ENCODE measurements at places on chromosomes 3 and 15.

DNA sequence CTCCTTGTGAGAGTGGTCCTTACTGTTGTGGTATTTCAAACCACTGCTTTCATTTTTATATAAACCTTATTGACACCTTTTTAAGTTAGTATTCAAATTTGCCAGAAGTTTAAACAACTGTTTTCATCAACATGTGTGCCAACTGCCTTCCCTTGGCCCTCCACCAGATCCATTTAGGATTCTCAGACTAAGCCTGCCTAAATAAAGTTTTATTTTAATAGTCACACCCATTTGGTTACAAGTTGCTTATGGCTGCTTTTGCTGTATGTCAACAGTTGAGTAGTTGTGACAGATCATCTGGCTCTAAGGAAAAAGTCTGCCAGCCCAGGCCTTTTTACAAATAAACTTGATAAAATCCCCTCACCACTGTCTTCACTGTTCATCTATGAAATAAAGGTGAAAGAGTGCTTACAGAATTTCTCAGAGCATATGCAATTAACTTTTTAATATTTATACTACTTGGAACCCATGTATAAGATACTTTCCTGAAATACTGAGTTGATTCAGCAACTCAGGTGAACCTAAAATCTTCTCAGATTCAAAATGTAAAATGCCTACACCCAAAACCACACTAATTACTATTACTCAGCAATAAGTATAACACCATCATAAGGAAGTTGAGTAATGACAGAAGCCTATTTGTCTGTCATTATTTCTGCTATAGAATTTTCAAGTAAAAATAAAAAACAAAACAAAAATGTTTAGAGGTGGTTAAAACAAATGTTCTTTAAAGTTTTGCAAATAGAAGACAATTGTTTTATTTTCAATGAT, 35.1 kb downstream of the PEAK1 start:
- no peak for DNase-seq

DNA sequence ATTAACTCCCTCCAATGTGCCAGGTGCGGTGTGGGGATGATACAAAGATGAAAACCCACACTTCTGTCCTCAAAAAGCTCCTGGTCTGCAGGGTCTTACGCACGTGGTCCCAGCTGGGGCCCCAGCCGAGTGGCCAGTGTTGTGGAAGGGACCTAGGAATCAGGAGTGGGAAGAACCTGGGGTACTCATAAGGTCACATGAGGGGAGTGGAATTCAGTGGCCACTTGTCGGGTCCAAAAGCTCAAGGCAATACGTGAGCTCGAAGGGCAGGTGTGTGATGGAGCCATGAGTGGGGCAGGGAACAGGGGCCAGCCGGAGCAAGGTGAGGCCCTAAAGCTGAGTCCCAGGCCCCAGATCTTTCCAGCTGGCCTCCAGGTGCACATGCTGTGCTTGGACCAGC, 260.0 kb upstream of the LYSMD4 start:
- DNase-seq: no peak

DNA sequence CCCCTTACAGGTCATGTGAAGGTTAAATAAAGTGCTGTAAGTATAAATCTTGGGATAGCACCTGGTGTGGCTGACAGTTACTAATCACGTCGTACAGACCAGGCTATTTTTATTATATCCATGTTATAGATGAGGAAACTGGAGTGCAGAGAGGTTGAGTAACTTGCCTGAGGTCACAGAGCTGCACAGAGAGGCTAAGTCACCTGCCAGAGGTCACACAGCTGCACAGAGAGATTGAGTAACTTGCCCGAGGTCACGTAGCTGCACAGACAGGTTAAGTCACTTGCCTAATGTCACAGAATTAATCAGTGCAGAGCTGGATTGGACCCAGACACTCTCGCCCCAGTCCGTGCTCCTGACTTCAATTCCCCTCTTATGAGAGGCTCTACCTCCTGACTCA, 171.5 kb downstream of the NUP210 start:
- no peak for DNase-seq

GRCh38 chr3:179227349-179227748, 23.6 kb downstream of the KCNMB3 start:
- no peak for DNase-seq

DNA sequence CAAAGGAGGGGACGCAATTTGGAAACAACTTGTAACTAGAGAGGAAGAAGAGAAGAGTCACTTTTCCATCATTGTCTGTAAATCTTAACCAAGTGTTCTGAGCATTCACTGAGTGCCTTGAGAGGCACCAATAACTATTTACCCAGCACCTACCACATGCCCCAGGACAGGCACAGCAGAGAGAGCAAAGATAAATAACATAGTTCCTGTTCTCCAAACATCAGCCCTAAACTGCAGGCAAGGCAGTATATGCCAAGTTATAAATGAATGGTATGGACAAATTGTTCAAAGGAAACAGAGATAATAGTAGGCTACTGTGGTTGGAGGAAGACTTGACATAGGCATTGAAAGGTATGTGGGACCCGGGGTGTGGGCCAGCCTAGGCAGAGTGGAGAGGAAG, 45.6 kb downstream of the ITGB5 start:
- no peak for DNase-seq

DNA sequence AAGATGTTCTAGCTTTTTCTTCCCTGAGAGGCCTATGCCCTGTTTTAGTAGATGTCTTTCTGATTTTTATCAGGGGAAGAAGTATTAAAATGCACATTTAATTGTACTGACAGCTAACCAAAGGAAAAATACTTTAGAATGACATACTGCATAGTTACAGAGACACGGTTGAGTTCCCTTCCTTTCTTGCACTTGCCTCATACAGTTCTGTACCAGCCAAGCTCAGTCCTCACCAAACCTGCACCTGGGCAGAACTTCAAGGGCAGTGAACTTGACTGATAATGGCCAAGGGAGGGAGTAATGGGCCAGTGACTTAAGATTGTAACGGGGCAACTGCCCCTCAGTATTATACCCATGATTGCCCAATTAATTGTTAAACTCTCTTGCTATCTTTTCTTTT, 34.1 kb upstream of the RASGRP1 start:
- DNase-seq: no peak

- peak; percentile 67 for DNase-seq
Observed at GRCh38 chr3:172516318-172517214, 6.7 kb downstream of the TNFSF10 start.

DNA sequence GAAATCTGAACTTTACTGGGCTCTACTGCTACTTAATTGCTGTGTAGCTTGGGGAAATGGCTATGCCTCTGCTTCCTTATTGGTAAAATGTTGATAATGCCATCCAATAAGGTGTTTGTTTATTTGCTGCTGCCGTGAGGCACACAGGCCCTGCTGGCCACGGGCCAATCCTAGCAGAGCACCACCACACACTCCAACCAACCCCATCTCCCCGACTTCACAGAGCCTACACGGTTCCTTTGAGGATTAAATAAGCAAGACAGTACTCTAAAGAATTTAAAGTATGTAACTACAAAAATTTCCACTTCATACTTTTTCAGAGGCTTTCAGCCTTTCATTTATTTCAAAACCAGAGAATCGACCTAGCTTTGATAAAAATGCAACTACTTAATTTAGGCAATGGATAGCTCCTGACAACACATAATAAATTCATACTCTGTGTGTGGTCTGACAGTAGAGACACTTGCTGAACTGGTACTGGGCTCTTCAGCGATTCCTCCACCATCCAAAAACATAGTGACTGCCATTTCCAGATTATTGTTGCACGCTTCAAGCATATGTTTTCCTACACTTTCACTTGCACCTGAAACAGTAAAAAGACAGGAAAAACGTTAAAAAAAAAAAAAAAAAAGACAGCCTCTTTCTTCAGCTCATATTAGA, 25.3 kb downstream of the UBXN7 start:
- DNase-seq: no peak

DNA sequence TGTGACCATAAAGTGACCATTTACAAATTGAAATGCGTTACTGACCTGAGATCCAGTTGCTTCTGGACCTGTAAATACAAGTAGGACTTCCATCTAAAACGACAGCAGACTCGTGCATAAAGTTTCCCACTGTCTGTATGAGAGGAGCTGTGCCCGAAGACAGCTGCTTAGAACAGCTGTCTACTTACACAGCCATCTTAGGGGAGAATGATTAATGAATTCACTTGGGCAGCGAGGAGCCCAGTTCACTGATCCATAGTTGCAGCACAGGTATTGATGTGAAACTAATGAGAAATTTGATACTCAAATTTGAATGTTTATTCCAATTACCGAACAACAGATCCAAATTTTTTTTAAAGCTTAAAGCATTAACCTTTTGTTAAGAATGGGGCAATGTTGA, 748.1 kb downstream of the NR2F2 start:
- DNase-seq: no peak

GRCh38 chr3:55166576-55167555, 239.0 kb upstream of the LRTM1 start:
- DNase-seq: no peak

DNA sequence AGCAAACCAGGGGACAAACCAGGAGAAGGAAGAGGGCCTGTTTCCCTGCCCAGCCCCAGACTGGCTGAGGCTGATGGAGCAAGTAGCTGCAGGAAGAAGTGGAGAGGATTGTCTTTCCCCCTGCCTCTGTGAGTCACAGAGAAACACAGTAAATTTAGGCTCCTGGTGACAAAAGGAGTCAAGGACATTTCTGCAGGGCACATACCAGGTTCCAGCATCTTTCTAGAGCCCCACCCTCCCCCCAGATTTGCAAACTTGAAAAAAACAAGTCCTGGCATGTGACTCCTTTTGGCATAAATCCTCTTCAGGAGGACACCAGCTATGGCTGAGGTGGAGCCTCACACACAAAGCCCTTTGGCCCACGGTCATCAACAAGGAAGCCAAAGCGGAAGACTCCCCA, 17.8 kb downstream of the PLD1 start:
- DNase-seq: no peak

DNA sequence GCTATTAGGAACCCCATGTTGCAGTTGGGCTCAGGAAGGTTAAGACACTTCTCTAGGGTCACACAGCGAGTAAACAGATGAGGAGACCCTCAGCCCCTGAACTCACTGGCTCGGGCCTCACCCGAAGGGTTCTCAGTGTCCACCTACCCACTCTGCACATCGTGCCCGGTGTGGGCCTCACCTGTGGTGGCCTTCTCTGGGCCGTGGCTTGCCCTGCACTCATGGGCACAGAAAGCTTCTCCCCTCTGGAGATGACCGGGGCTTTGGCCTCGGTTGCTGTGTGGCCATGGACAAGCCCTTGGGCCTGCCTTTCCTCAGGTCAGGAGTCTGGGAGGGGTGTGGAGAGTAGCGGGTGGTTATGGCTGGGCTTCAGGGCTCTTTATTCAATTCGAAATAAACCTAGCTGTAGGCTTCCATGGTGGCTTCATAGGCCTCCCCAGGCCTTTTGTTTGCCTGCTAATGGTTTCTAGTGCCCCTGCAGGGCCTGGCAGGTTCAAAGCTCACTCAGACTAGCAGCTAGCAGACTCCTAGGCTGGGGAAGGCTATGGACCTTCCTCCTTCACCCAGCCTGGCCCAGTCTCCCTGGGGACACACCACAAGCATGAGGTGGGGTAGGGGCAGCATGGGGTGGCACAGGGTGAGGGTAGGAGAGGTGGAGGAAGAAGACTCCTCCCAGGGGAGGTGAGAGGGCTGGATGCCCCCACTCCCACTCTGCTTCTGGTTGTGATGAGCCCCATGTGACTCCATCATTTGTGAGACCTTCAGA, 103.1 kb downstream of the LINGO1 start:
- peak; percentile 56 for DNase-seq

DNA sequence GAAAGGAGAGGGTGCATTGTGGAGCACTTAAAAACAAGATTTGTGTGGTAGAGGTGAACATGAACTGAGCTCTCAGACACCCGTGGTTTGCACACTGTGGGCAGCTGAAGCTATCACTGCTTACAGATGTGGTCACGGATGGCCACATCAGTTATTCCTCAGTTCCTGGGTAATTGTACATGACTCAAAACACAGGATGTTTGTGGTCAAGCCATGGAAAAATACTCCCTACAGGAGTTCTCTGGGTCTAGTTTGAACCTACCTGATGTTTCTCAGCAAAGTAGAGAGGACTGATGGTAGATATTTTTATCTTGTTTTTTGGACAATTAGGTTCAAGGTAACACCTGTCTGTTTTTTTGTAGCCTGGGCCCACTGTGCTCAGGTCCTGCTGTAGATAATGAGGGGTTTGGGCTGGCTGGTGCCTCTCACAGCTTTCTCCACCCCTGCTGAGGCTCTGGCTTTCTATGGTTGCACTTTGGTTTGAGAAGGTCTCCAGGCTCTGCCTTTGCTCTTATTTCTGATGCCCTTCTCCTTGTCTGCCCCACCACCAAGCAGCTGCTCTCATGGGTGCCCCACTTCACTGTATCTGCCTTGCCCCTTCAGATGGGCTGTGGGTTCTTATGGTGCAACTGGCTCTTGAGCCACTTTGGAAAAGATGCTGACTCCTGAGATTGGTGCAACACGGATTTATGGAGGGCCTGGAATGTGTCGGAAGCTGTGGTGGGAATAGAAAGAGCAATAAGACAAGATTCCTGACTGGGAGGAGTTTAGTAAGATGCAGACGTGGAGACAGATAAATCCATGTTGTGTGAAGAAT, 40.1 kb downstream of the CDCP1 start:
- peak; percentile 84 for DNase-seq

- DNase-seq: no peak
Observed at GRCh38 chr3:76664816-76665215, 375.1 kb upstream of the ROBO2 start.

DNA sequence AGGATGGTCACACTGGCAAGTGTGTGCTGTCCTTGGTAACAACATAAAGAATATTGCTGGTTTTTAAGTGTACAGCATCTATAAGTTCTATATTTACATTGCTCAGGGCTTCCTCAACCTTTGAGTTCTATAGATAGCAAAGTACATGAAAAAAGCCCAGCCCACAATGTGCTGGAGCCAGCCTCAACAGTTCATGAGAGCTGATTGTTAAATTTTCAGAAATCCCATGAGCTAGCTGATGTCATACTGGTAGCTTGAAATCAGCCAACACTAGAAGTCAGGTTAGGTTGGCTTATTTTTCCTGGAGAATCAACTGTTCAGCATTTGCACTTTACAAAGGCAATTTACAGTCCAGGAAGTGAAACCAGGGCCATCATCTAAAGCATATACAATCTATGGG, 102.8 kb downstream of the STRIT1 start:
- no peak for DNase-seq

- no peak for DNase-seq
Observed at GRCh38 chr3:64741341-64741740, 53.5 kb upstream of the ADAMTS9 start.

GRCh38 chr3:71244153-71244825, 339.2 kb downstream of the FOXP1 start:
- no peak for DNase-seq
